Fibroblast of lung (primary cell): ENCODE measurements at places on chromosomes 12 and 14. TPM values are rescaled to one million over a fixed set of nuclear protein-coding genes. Genes with fewer than 3 reads are reported as not detected.

MGAT4C gene
- total RNA-seq: under 0.01 TPM in 1 of 2 replicates, not detected in the other

ART4 gene
- not detected in 2 replicates for total RNA-seq

L2HGDH gene
- 3.1 and 3.8 TPM in 2 replicates for total RNA-seq

KRT75 gene
- total RNA-seq: not detected in 2 replicates

CLEC6A gene
- total RNA-seq: not detected in 2 replicates

CLEC4E gene
- total RNA-seq: not detected in 2 replicates

LRTM2 gene
- not detected in 2 replicates for total RNA-seq

RPS6KL1 gene
- 0.26 and 1.2 TPM in 2 replicates for total RNA-seq

PLCZ1 gene
- total RNA-seq: not detected in 2 replicates

PLEKHD1 gene
- under 0.01 TPM in 2 replicates for total RNA-seq

TCL1B gene
- total RNA-seq: not detected in 2 replicates

BIN2 gene
- total RNA-seq: not detected in 2 replicates

LRP1-AS gene
- total RNA-seq: not detected in 2 replicates

CPNE8 gene
- 10.5 and 13.4 TPM in 2 replicates for total RNA-seq

CLEC9A gene
- not detected in 2 replicates for total RNA-seq

MIP gene
- total RNA-seq: not detected in 2 replicates

IAPP gene
- not detected in 2 replicates for total RNA-seq

REM2 gene
- 0.17 and 0.26 TPM in 2 replicates for total RNA-seq

RERG gene
- 0.26 and 0.33 TPM in 2 replicates for total RNA-seq

ESRRB gene
- total RNA-seq: not detected in 2 replicates

CIT gene
- total RNA-seq: 4.6 and 25.4 TPM in 2 replicates

SOS2 gene
- 19.5 and 23.8 TPM in 2 replicates for total RNA-seq

ANKLE2 gene
- total RNA-seq: 45.5 and 55.8 TPM in 2 replicates

TBX3 gene
- 39.5 and 66.4 TPM in 2 replicates for total RNA-seq

LRRC43 gene
- 1.8 and 3.6 TPM in 2 replicates for total RNA-seq

MUCL1 gene
- not detected in 2 replicates for total RNA-seq

KRT8 gene
- 0.66 and 1.5 TPM in 2 replicates for total RNA-seq

ZDHHC22 gene
- not detected in 2 replicates for total RNA-seq

PTPRR gene
- under 0.01 and 0.50 TPM in 2 replicates for total RNA-seq

SERPINA3 gene
- 0.50 and 7.2 TPM in 2 replicates for total RNA-seq

TRIM9 gene
- total RNA-seq: 0.50 and 0.51 TPM in 2 replicates

SOX5 gene
- 16.4 and 32.0 TPM in 2 replicates for total RNA-seq

WNT5B gene
- 40.3 and 105 TPM in 2 replicates for total RNA-seq

BBS10 gene
- 21.1 and 31.0 TPM in 2 replicates for total RNA-seq

SYCP3 gene
- 0.17 and 0.26 TPM in 2 replicates for total RNA-seq

AJUBA gene
- total RNA-seq: 57.0 and 84.9 TPM in 2 replicates

KRT5 gene
- total RNA-seq: not detected in 2 replicates

C14orf180 gene
- not detected in 2 replicates for total RNA-seq

GLIPR1L1 gene
- under 0.01 TPM in 1 of 2 replicates, not detected in the other for total RNA-seq

SLC35E3 gene
- total RNA-seq: 3.6 and 4.1 TPM in 2 replicates

RNF34 gene
- total RNA-seq: 49.1 and 79.4 TPM in 2 replicates

PPFIA2 gene
- 0.26 and 2.1 TPM in 2 replicates for total RNA-seq

NCKAP5L gene
- 11.6 and 14.2 TPM in 2 replicates for total RNA-seq

GPRC5A gene
- 2.3 and 4.8 TPM in 2 replicates for total RNA-seq

KRT74 gene
- total RNA-seq: not detected in 2 replicates

DLK1 gene
- not detected in 2 replicates for total RNA-seq

OVCH1 gene
- 0.51 and 1.2 TPM in 2 replicates for total RNA-seq

ACVRL1 gene
- 20.8 and 36.2 TPM in 2 replicates for total RNA-seq

OTOGL gene
- total RNA-seq: under 0.01 and 0.17 TPM in 2 replicates

COQ5 gene
- total RNA-seq: 31.8 and 38.5 TPM in 2 replicates

MYL6 gene
- total RNA-seq: 1,163 and 1,517 TPM in 2 replicates

FOXG1 gene
- not detected in 2 replicates for total RNA-seq
